ENCODE measurements at places on chromosomes 5 and 9. TPM values are rescaled to one million over a fixed set of nuclear protein-coding genes. Genes with fewer than 3 reads are reported as not detected.

GRCh38 chr5:14250748-14251701 lies 107.9 kb downstream of the TRIO start:
- no peak for DNase-seq

- DNase-seq = no peak
These were observed 1037.3 kb upstream of the ACO1 start for GRCh38 chr9:31347082-31347617.

DNA sequence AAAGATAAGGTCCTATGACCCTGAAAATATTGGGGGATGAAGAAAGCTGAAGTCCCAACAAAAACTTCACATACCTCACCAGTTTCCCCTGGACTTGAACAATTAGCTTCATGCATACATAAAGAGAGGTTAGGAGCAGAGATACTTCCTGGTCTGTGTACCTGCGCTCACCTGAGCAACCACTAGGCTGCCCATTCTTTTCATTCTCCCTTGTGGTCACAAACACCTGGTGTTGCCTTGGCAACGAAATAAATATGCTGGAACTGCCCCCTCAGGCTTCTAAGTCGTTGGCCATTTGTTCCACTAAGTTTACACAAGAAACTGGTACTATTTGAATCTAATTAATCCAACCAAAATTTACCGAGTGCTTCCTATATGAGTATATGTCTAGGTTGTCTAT lies 18.1 kb downstream of the OTP start:
- DNase-seq = no peak

GRCh38 chr5:139061856-139062255 lies 136.3 kb downstream of the SIL1 start:
- no peak for DNase-seq

GRCh38 chr9:29730163-29730562 lies 2156.9 kb upstream of the C9orf72 start:
- DNase-seq = no peak

- no peak for DNase-seq
These were observed 339.3 kb downstream of the FAM170A start for GRCh38 chr5:119968690-119969089.

DNA sequence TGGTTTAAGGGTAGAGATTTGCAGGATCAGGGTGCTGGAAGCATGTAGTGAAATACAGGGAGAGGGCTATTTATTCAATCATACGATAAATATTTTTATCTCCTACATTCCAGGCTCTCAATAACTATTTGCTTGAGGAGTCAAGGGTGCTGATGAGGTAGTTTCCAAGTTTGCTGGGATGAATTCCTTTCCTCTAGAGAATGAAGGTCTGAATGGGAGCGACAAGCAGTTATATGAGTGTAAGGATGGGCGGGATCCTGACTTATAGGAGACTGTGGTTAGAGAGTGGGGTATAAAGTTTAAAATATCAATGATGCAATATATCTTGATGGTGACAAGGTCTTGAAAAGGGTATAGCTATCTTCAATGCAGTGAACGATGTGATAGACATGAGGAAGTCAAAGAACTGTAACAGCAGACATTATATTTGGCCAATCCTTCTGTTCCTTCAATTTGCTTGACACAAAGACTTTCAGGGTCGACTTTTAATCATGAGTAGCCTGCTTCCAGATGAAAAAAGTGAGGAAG lies 201.1 kb upstream of the HAPLN1 start:
- DNase-seq = no peak

- DNase-seq = no peak
These were observed 290.2 kb upstream of the MAP3K1 start for GRCh38 chr5:56525113-56525512.

GRCh38 chr5:148620091-148620490 lies 34.2 kb downstream of the HTR4 start:
- DNase-seq = no peak

DNA sequence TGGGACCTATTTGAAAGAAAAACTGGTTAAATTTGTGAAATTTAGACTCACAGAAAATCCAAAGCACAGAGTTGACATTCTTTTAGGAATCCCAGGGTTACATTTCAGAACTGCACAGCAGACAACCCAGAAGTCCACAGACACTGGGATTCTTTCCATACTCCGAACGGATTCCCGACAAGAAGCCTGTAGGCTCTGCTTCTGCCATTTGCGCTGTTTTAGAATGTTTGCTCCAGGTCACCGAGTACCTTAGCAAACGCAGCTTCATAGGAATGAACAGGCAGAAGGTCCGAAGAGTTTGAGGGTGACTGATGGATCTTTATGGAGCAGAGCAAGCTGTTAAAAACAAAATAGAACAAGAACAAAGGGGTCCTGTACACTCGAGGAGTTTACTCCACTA lies 84.5 kb upstream of the NFIB start:
- no peak for DNase-seq

DNA sequence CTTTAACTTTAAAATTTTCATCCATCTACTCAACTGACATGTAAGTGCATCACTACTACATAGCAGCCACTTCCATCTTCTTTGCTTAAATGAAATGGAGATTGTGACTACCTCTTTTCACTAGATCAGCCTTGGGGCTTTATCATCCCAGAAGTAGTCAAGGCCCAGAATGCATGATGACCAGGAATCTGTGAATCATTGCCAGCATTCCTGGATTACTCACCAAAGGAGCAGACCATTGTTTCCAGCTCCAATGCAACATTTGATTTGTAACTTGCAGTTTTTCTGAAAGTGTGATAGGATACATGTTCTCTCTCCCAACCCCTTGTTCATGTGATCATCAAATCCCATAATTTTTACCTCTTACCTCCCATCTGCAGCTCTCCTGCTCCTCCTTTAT lies 65.1 kb downstream of the PLPPR1 start:
- no peak for DNase-seq

- DNase-seq = no peak
These were observed 46.7 kb downstream of the IL31RA start for GRCh38 chr5:55897905-55898304.

- no peak for DNase-seq
These were observed 89.5 kb downstream of the ESM1 start for GRCh38 chr5:54895816-54896341.

- no peak for DNase-seq
These were observed 10.7 kb downstream of the CAMK2A start for GRCh38 chr5:150278916-150279315.

DNA sequence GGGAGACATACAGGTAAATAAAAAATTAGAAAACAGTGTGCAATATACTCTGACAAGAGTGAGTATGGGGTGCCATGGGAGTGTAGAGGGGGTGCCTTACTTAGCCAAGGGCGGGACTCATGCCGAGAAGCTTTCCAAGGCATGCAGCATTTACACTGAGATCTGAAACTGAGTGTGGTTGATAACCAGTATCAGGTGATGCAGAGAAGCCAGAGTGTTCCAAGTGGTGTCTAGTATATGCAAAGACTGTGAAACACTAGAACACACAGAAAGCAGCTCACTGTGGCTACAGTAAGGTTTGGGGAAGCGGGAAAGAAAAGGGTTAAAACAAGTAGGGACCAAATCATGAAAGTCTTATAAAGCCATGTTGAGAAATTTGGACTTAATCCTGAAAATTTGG lies 30.5 kb upstream of the ERBIN start:
- DNase-seq = no peak

- no peak for DNase-seq
These were observed 25.8 kb upstream of the CARNMT1 start for GRCh38 chr9:75053869-75054268.

DNA sequence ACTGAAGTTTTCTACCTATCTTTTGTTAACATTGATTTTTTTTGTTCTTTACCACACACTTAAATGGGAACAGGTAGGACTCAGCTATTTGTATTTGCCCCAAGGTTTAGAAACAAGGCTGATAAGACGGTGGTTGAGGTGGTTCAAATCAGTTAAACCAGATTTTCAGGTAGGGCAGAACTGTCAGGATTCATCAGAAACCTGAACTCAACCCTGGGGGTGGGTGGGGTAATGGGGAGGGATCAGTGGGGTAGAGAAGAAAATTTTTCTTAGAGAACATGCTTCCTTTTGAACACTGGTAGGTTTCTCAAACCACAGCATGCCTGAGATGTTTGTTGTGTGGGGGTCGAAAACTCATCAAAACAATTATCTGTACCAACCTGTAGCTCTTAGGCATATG lies 113.0 kb downstream of the BASP1 start:
- no peak for DNase-seq

- DNase-seq = no peak
These were observed 10.7 kb downstream of the LYSMD3 start for GRCh38 chr5:90518661-90519060.

The SHC3 gene
- total RNA-seq = 4.6 TPM

The PLAC8L1 gene
- not detected for total RNA-seq

The TRIM41 gene
- 14.1 TPM for total RNA-seq

The GPR150 gene
- not detected for total RNA-seq

The GNE gene
- 27.0 TPM for total RNA-seq

The SPINK13 gene
- not detected for total RNA-seq

The SAXO1 gene
- total RNA-seq = under 0.01 TPM

The ADAMTS6 gene
- total RNA-seq = 7.1 TPM

Data from sigmoid colon (tissue), 7 donors.